ENCODE measurements at places on chromosomes 2 and 18.

DNA sequence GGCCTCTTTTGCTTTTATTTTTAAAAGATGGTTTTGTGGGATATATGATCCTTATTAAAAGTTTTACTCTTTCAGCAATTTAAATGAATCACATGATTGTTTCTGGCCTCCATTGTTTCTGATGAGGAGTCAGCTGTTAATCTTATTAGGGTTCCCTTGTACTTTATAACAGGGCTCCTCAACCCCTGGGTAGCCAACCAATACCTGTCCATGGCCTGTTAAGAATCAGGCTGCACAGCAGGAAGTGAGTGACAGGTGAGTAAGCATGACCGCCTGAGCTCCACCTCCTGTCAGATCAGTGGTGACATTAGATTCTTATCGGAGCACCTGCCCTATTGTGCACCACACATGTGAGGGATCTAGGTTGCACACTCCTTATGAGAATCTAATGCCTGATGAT lies 45.1 kb upstream of the FAM98A start:
- no peak for DNase-seq

GRCh38 chr2:185811580-185811979 lies 73.0 kb downstream of the FSIP2 start:
- no peak for DNase-seq

GRCh38 chr2:152573168-152573567 lies 144.1 kb downstream of the PRPF40A start:
- peak; percentile 32 for DNase-seq

- DNase-seq = no peak
Measured at GRCh38 chr2:117378653-117379052, 435.8 kb upstream of the DDX18 start.

- DNase-seq = no peak
Measured at GRCh38 chr2:142879151-142879550, 1.7 kb downstream of the KYNU start.

Data from adipocyte (in vitro differentiated cells).